Endodermal cell (in vitro differentiated cells): ENCODE measurements at places on chromosomes 12 and 14. TPM values are rescaled to one million over a fixed set of nuclear protein-coding genes. Genes with fewer than 3 reads are reported as not detected.

Gene MYF5
- not detected in 3 replicates for total RNA-seq

Gene CD163L1
- 0.23 to 0.44 TPM (median 0.42 TPM) in 3 replicates for total RNA-seq

Gene CCDC175
- total RNA-seq, result 0.66 to 1.5 TPM in 2 of 3 replicates, not detected in the other

Gene SLCO1B1
- total RNA-seq, result not detected in 3 replicates

Gene ATL1
- 1.7 to 1.9 TPM (median 1.7 TPM) in 3 replicates for total RNA-seq

Gene BCL2L14
- total RNA-seq, result 4.4 to 6.2 TPM (median 5.4 TPM) in 3 replicates

Gene LRIG3
- 196 to 346 TPM (median 207 TPM) in 3 replicates for total RNA-seq

Gene TDRD9
- not detected in 3 replicates for total RNA-seq

Gene KRT2
- not detected in 2 replicates for total RNA-seq

Gene SLC6A13
- 0.59 to 1.5 TPM (median 1.1 TPM) in 3 replicates for total RNA-seq

Gene BTBD6
- total RNA-seq, result 11.8 to 24.8 TPM (median 21.8 TPM) in 3 replicates

Gene CLEC7A
- not detected in 3 replicates for total RNA-seq

Gene KCNH3
- total RNA-seq, result 1.00 to 1.9 TPM (median 1.6 TPM) in 3 replicates

Gene RHOJ
- total RNA-seq, result 0.25 TPM in 1 of 3 replicates, not detected in the others

Gene GPN3
- 40.8 and 42.2 TPM in 2 replicates for total RNA-seq

Gene CDK2
- total RNA-seq, result 40.6 to 71.9 TPM (median 69.8 TPM) in 3 replicates

Gene IRAK3
- total RNA-seq, result 0.19 to 0.53 TPM (median 0.27 TPM) in 3 replicates

Gene AQP2
- total RNA-seq, result not detected in 2 replicates

Gene PRICKLE1
- 7.2 to 8.3 TPM (median 7.9 TPM) in 3 replicates for total RNA-seq

Gene CCDC197
- total RNA-seq, result not detected in 3 replicates

Gene LIN7A
- 27.2 to 32.6 TPM (median 27.9 TPM) in 3 replicates for total RNA-seq

Gene APOF
- not detected in 2 replicates for total RNA-seq

Gene TMEM233
- total RNA-seq, result not detected in 3 replicates

Gene KRT3
- not detected in 2 replicates for total RNA-seq

Gene IFNG
- not detected in 2 replicates for total RNA-seq

Gene DIO2
- total RNA-seq, result 0.18 and 0.57 TPM in 2 replicates

Gene GALNT6
- 7.0 to 19.1 TPM (median 15.8 TPM) in 3 replicates for total RNA-seq

Gene DACT1
- total RNA-seq, result 4.2 and 6.3 TPM in 2 replicates

Gene TAS2R42
- not detected in 2 replicates for total RNA-seq

Gene KRT72
- total RNA-seq, result not detected in 3 replicates

Gene TSHR
- 0.58 to 1.1 TPM (median 0.61 TPM) in 3 replicates for total RNA-seq

Gene IQSEC3
- 1.5 and 2.3 TPM in 2 replicates for total RNA-seq

Gene SMIM41
- total RNA-seq, result not detected in 3 replicates

Gene NRXN3
- 12.9 to 21.4 TPM (median 20.0 TPM) in 3 replicates for total RNA-seq

Gene KRR1
- total RNA-seq, result 60.7 and 66.1 TPM in 2 replicates

Gene APOLD1
- total RNA-seq, result 3.2 and 3.7 TPM in 2 replicates
